ENCODE measurements at places on chromosomes 12 and 14. TPM values are rescaled to one million over a fixed set of nuclear protein-coding genes. Genes with fewer than 3 reads are reported as not detected.
A peak's percentile ranks its signal among the peaks of the same experiment; 100 is the strongest.

The TGM1 gene
- total RNA-seq = 0.56 TPM

- H3K4me3 ChIP-seq = no peak overlapping the region
- no peak overlapping the region for H3K27ac ChIP-seq
- H3K4me1 ChIP-seq = no peaks in the 10 kb centered on the region
- no peaks in the 10 kb centered on the region for H3K36me3 ChIP-seq
- peak; percentile 66 for DNase-seq
Observed at GRCh38 chr12:63294327-63294632, 143.3 kb upstream of the AVPR1A start.

DNA sequence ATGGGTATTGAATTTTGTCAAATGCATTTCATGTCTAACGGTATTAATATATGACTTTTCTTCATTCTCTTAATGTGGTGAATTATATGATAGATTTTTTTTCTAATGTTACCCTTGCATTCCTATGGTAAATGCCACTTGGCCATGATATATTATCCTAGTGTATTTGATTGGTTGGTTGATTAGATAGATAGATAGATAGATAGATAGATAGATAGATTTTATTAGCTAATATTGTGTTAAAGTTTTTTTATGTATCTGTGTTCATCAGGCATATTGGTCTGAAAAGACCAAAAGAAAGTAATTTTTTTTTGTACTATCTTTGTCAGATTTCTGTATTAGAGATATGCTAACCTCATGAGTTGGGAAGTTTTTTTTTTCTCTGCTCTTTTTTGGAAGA lies 124.6 kb downstream of the TGFB3 start:
- no peak overlapping the region for H3K4me3 ChIP-seq
- peaks cover 11% of the 10 kb centered on the region for H3K4me1 ChIP-seq
- no peaks in the 10 kb centered on the region for H3K36me3 ChIP-seq
- H3K27me3 ChIP-seq = no peaks in the 10 kb centered on the region
- H3K27ac ChIP-seq = no peak overlapping the region

The KCNJ8 gene
- total RNA-seq = 13.9 TPM

DNA sequence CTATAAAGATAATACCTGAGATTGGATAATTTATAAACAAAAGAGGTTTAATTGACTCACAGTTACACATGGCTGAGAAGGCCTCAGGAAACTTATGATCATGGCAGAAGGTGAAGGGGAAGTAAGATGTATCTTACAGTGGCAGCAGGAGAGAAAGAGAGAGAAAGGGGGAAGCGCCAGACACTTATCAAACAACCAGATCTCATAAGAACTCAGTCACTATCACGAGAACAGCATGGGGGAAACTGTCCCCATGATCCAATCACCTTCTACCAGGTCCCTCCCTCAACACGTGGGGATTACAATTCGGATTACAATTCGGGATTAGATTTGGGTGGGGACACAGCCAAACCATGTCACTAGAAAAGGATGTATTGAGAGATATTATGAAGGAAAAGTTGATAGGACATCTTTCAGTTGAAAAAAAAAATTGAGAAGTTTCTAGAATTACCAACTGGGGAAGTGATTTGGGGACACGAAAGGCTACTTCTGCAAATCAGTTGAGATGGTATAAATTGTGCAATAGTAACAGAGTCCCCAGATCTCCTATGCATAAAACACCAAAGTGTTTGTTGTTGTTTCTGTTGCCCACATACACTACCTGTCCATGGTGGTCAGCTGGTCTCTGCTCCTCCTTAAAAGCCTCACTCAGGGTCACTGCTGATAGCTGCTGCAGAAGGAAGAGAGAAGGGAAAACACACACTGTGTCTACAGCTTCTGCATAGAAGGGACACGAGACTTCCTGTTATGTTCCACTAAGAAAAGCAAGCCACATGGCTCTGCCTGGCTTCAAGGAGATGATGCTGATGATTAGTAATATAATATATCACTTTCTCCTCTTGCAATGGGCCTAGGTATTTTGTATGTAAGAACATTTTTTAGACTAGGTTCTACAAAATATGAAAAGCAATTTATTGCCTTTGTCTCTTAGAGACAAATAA lies 465.5 kb downstream of the PDZRN4 start:
- no peak overlapping the region for H3K4me3 ChIP-seq
- H3K27me3 ChIP-seq = no peaks in the 10 kb centered on the region
- H3K4me1 ChIP-seq = no peaks in the 10 kb centered on the region
- no peak overlapping the region for H3K27ac ChIP-seq

The GUCY2C gene
- not detected for total RNA-seq

The BIN2 gene
- total RNA-seq = not detected

GRCh38 chr12:122545855-122546254 lies 18.8 kb downstream of the KNTC1 start:
- H3K36me3 ChIP-seq = peaks cover 7% of the 10 kb centered on the region
- no peaks in the 10 kb centered on the region for H3K27me3 ChIP-seq
- no peak overlapping the region for H3K27ac ChIP-seq
- no peaks in the 10 kb centered on the region for H3K4me1 ChIP-seq
- no peak overlapping the region for H3K4me3 ChIP-seq
- no peak for DNase-seq

- 0 out of 2 replicates have a peak, but pooled peaks cover 2% of the 10 kb centered on the region for H3K4me1 ChIP-seq
- no peak for DNase-seq
- no peak overlapping the region for H3K27ac ChIP-seq
Observed at GRCh38 chr12:5230861-5231260, 187.2 kb downstream of the KCNA5 start.

Measured in IMR-90 (cell line).